ENCODE measurements at places on chromosomes 6 and 20. TPM values are rescaled to one million over a fixed set of nuclear protein-coding genes. Genes with fewer than 3 reads are reported as not detected.

GRCh38 chr6:8180327-8181159 is 78.2 kb upstream of the EEF1E1 start:
- peak; percentile 62 for DNase-seq

Gene KCNB1
- 0.34 TPM for total RNA-seq

Gene B3GAT2
- not detected for total RNA-seq

Gene FAM83D
- total RNA-seq: 0.67 TPM

Gene WFDC12
- total RNA-seq: not detected

Gene SUMO4
- total RNA-seq: 5.4 TPM

DNA sequence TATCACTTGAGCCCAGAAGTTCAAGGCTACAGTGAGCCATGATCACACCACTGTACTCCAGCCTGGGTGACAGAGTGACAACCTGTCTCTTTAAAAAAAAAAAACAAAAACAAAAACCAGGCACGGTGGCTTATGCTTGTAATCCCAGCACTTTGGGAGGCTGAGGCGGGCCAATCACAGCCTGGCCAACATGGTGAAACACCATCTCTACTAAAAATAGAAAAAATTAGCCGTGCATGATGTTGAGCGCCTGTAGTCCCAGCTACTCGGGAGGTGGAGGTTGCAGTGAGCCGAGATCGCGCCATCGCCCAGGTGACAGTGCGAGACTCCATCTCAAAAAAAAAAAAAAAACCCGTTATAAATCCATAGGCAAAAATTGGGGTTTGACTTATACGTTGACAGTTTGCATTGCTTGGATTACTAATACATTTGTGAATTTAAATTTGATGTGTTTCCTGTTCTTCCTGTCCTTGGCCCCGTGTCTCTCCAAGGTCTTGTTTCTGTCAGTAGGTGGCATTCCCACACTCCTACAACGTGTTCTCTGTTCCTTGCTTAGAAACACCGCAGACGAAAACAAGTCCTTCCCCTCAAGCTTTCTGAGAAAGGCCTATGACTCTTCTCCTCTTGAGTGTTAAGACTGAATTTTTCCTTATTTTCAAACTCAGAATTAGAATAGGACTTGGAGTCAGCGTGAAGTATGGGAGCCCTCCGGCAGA is 147.0 kb downstream of the DTNBP1 start:
- DNase-seq: no peak

All from thyroid gland (tissue), 4 donors.